ENCODE measurements at places on chromosomes 12 and 14.

DNA sequence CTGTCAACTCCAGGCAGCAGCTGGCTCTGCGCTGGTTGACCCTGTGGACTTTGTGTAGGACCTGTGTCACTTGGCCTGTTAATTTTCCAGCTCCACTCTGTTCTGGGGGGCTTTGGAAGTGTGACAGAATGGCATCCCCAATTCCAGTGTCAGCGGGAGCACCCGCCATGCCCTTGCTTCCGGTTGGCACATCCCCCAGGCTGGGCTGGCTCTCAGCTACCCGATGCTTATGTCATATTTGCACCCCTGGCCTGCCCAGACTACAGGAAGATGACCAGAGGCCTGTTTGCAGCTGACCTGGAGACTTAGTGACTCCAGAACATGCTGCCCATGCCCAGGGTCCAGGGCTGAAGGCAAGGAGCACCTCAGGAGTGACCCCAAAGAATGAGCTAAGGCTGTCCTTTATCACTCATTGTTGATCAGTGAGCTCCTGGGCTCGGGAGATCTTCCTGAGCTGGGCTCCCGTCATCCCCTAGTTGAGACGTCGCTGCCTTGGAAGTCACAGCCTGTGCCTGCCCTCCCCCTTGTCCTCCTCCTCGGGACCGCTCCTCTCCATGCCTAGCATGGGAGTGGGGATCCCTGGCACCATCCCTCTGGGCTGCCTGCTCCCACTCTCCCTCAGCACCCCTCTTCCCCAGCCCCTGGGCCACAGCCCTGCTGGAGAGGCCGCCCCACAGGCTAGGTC lies 163.4 kb upstream of the RTL1 start:
- no peak for DNase-seq

GRCh38 chr12:116975779-116976393 lies 65.1 kb downstream of the FBXW8 start:
- no peak for DNase-seq

DNA sequence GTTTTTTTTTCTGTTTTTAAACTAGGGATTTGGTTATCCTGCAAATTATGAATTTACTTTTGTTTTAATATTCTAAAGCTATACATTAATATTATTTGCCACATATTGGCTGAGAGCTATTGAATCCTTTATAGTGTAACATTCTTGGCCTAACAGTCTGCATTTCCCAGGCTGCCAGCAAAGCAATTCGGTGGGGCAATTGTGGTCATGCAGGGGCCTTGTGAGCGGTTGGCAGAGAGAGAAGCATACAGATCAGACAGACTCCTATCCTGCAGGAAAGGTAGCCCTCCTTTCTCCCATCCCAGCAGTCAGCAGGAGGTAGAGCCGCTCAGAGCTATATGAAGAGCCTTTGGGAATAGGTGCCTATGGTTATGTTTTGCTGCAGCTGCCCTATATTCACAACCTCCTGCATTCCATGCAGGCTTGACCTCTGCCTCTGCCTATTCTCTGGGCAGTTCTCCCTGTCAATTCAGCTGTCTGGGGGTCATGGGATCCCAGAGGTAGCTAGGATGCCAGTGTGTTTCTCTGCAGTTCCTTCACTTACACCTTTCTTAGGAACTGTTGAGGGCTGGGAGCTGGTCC lies 144.7 kb downstream of the GPHN start:
- DNase-seq = no peak

GRCh38 chr12:124774462-124775167 lies 89.0 kb downstream of the SCARB1 start:
- no peak for DNase-seq

GRCh38 chr14:101496776-101497683 lies 64.3 kb upstream of the DIO3 start:
- DNase-seq = no peak

DNA sequence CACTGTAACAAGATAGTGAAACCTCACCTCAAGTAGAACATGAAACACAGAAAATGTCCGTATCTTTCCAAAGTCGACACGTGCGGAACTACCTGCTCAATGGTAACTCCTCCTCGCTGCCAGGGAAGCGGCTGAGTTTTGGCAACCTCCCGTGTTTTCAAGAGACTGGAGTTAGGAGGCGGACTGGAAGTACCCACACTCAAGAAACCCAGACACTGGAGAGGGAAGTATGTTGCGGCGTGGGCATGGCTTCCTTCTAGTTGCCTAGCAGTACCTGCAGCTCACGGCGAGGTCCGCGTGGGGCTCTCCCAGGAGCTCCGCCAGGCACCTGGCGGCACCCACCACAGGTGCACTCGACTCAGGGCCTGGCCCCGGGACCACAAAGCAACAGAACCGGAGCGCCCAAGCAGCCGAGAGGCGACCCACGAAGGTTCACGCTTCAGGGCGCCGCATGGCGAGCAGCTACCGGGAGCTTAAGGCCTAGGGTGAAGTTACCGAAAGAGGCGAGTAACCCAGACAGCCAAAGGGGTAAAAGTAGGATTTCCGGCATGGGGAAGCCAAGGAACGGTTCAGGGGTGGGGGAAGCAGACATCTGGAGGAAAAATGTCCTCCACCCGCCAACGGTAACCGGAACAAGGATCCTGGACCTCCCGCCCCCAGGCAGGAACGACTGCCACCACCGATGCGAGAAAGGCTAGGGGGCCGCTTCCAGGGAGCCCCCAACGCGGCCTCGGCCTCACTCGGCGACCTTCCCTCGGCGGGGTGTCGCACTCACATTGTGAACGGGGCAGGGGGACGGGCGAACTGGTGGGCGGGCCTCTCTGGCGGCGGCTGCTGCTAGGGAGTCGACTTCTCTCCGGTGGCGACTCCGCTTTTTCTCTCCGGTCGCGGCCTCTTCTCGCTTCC lies 608 bp downstream of the PTGES3 start:
- peak; percentile 52 for DNase-seq

DNA sequence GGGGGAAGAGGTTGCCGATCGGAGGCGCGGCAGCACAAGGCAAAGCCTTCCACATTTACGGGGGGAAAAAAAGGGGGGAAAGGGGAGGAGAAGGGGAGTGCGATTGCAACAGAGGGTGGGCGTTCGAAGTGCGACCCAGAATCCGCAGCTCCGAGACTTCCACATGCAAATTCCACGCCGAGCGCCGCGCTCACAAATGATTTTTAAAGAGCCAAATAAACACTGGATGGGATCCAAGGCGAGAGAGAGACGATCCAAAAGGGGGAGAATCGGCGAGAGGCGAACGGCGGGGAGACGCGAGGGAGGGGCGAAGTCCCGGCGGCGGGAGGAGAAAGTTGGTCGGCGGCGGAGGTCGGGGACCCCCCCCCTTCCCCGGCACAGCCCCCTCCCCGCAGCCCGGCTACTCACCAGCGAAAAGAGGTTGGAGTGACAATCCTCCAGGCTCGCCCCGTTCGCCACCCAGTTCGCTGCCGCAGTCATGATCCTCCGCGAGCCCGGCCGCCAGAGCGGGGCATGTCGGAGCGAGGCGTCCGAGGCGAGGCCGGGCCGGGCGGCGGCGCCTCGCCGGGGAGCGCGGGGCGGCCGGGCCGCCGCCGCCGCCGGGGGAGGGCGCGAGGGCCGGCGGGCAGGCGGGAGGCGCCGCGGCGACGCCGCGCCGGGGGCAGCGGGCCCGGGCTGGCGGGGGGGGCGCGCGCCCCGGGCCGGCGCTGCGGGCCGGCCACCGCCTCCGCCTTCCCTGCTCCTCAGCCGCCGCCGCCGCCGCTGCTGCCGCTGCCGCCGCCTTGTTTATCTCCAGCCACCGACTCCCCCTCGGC lies 634 bp downstream of the MED13L start:
- no peak for DNase-seq

GRCh38 chr12:103840462-103840875 lies 565 bp downstream of the NT5DC3 start:
- DNase-seq = no peak

DNA sequence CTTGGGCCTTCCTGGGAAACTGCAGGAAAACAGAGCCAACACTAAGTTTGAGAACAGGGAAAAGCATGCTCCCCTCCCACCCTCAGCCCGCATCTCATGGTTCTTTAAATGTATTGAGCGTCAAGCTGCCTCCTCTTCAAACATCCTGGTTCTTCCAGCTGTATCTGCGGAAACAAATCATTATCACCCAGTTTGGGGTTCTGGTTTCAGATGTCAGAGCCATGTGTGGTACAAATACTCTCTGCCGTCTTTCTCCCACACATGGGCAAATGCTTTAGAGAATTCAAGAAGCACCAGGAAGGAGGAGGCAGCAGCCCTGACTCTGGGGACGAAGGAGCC lies 29.1 kb downstream of the JDP2 start:
- DNase-seq = no peak

DNA sequence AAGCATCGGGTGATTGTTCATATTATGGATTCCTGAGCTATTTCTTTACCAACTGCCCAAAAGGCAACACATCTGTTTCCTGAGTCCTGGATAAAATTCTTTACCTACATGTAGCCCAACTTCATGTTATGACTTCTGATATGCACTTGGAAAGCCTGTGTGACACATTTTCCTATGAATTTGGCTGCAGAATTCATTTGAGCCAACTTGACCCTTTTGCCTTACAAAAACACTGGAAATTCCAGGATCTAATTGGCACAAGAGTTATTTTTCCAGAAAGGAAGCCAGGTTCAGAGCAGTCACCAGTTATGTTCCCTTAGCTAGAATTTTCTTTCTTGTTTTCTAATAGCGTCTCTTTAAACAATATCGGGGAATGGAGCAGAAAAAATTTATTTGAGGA lies 202.5 kb upstream of the LRIG3 start:
- DNase-seq = no peak

DNA sequence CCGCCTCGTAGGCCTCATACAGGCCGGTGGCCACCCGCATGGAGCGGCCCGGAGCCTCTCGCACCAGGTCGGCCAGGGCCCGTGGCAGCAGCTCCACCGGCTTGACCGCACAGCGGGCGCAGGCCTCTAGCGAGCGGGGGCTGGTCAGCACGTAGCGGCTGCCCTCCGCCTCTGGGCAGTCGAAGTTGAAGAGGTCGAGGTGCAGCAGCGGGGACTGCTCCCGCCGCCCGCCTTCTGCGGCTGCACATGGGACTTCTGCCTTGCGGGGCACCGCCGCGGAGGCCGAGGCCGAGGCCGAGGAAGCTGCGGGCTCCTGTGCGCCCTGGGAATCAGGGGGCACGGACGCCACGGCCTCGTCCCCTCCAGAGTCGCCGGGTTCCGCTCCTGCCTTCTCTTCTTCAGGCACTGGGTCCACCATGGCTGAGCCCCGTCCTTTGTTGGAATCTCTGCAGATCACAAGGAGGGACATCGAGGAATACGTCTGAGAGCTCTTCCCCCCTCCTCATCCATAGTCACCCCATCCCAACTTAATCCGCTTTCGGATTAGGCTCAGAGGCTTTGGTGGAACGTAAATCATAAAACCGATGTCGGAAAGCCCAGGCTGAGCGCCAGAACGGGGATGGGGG lies 1.4 kb downstream of the CCDC177 start:
- DNase-seq = no peak

GRCh38 chr14:35240231-35240630 lies 52.0 kb upstream of the PSMA6 start:
- no peak for DNase-seq

DNA sequence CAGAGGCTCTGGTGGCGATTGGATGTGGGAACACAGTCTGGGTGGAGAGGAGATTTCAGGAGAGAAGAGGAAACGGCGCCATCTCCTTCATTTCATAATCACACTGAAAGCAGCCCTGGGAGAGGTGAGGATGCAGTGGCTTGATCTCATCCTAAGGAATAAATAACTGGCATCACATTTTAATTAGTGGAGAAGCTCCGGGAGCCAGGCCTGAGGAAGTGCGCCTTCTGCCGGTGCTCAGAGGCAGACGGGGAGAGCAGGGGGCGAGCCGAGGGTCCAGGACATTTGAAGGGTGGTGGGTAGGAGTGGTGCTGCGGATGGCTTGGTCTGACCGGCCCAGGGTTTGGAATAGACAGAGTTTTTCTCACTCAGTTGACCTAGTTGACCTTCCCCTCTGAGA lies 265.0 kb downstream of the CACNA1C start:
- DNase-seq = no peak

DNA sequence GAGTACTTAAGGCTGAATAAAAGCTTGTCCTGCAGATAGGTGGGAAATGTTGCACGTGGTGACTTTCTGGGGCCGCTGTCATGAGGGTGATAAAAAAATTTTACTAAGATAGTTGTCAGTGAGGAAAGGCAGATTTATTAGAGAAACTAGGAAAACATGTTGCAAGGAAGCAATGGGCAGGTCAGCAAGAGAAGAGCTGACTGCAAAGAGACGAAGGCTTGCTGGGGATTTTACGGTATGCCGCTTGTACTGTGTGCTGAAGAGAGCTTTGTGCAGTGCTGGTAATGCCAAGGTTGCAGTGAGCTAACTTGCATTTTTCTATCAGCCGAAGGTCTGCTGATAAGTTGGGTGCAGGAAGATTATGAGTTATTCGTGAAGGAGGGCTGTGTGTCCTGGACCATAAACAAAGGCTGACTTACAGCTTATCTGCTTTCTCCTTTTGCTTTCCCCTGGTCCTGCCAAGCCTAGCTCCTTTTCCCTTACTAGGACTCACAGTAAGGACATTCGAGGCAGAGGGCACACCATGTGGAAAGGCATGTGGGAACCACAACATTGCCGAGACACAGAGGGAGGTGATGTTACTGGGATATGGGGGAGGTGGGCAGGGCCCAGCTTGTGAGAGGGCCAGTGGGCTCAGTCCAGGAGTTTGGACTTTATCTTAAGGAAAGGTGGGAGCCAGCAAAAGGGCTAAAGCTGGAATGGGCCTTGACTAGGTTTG lies 7.4 kb upstream of the CCDC88C start:
- no peak for DNase-seq

DNA sequence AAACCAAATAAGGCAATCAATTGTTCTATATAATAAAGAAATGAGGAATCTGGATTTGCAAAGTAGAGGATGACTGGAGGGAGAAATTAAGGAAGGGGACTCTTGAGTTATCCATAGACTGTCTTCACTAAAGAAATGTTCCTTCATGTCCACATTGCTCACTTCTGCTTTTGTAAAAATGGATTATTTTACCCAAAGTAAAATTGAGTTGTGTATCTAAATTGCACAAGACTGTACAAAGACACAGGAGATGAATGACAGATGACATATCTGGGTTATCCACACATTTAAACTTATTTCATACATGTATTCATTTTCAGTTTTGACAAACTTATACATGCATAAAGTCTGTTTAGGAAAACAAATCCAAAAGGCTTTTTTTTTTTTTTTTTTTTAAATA lies 11.3 kb downstream of the ATP2B1 start:
- DNase-seq = no peak

- DNase-seq = no peak
Measured at GRCh38 chr12:120522568-120522967, 6.4 kb downstream of the COQ5 start.

GRCh38 chr14:61319086-61319485 lies 2.3 kb upstream of the PRKCH start:
- DNase-seq = no peak

DNA sequence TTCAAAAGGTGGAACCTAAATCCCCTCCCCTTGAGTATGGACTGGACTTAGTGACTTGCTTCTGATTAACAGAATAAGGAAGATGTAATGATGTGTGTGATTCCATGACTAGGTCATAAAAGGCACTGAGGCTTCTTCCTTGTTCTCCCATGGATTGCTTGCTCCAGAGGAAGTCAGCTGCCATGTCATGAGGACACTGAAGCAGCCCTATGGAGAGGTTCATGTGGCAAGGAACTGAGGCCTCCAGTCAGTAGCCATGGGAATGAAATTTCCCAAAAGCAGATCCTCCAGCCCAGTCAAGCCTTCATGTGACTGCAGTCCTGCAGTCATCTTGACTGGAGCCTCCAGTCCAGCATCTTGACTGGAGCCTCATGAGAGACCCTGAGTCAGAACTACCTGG lies 10.7 kb downstream of the TMBIM4 start:
- no peak for DNase-seq

Data from caudate nucleus (tissue), 63 donors.